ENCODE measurements at places on chromosomes 13 and 19.
A peak's percentile ranks its signal among the peaks of the same experiment; 100 is the strongest.

GRCh38 chr13:28337166-28338005, 157.5 kb downstream of the FLT1 start:
- peak; percentile 86 for DNase-seq

DNA sequence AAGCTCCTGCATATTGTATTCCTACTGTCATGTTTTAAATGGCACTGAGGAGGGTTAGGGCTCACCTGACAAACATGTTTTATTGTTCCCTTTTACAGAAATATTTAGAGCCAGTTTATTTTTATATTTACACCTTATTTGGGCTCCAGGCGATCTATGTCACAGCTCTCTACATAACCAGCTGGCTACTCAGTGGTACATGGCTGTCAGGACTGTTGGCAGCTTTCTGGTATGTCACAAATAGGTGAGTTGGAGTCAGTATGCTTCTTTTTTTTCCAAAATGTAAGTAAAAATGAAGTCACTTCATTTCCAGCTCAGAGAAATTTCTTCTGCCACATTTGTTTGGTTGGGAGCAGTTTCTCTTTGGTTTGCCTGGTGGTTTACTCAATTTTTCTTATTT, 31.5 kb downstream of the DPY19L3 start:
- DNase-seq = no peak

- DNase-seq = no peak
Observed at GRCh38 chr13:109963960-109964563, 177.7 kb upstream of the IRS2 start.

GRCh38 chr19:40256512-40256911, 28.6 kb downstream of the AKT2 start:
- DNase-seq = no peak

- no peak for DNase-seq
Observed at GRCh38 chr13:31159306-31159705, 2.4 kb downstream of the HSPH1 start.

- DNase-seq = peak; percentile 53
Observed at GRCh38 chr13:101520672-101521071, 68.2 kb downstream of the ITGBL1 start.

DNA sequence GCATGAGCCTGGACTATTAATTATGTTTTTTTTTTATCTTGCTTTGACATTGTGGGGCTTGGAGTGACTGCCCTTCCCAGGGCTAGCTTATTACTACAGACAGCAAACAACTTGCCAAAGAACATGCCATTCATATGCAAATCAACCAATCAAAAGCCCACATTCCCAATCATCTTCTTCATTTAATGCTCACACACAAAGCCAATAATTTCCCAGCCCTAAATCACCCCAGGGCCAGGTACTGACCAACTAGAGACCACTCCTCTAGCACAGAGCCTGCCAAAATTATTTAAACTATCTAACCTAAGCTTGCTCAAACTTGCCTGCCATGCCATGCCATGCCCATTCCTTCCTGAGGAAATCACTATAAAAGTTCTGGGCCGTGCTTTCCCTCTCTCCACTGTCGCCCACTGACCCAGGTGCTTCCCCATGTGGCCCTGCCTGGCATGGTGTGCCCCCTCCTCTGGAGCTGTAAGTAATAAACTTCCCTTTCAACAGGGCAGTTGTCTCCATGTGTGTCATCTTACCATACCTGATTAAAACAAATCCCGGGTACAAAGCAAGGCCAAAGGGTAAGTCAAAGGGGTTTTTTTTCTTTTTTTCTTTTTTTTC, 15.7 kb downstream of the PBX4 start:
- DNase-seq = no peak
